Activated CD8-positive, alpha-beta memory T cell treated with anti-CD3 and anti-CD28 coated beads for 1 hour (primary cell): ENCODE measurements at places on chromosomes 7 and 10.

DNA sequence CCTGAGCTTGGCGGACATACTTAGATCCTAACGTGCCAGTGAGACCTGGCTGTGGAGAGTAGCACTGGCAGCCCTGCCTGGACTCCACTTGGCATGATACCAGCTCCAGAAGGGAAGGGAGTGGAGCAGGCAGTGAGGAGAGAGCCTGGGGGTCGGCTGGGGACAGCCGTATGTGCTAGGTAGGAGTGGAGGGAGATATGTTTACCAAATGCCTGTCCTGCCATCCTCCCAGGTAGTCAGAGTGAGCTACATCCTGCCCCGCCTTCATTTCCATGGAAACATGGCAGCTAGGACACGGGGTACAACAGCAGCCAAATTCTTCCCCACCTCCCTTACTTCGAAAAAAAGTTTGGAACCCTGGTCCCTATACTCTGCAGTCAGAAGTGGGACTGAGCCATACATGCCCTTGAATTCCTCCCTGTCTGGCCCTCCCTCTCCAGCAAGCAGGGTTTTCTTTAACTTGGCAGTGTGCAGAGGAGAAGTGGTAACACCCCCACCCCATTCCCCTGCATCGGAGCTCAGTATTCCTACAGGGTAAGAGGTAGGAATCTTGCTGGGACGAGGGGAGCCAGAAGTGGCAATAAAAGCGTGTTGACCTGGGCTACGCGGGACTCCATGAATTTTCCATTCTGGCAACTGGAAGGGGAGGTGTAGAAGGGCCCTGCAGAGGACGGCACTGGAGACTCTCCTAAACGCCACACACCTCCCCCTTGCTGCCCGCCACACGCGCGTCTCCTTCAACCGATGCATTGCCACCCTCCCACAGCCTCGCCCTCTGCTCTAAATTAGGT is 20.0 kb upstream of the SMO start:
- DNase-seq = no peak

GRCh38 chr7:126449611-126450268 is 803.0 kb downstream of the GRM8 start:
- DNase-seq = no peak

DNA sequence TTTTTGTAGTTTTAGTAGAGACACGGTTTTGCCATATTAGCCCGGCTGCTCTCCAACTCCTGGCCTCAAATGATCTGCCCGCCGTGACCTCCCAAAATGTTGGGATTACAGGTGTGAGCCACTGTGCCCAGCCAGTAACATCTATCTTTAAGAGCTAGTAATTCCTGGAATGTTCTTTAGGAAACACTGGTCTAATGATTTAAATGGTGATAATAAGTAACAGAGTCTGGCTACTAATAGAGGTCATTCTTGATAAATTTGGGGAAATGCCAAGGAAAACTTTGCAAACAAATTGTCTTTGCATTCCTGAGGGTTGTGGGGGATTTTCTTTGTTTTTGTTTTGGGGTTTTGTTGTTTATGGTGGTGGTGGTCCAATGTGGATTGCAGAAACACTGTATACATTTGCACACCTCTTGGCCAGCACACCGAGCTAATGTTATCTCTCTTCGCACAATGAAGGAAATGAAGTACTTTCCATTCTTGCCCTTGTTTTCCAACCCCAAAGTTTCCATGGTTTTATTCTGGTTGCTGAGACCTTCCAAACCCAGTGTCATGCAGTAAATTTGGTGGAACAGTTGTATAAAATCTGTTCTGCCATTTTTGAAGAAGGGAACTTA is 51.3 kb upstream of the WIPF3 start:
- DNase-seq = no peak

DNA sequence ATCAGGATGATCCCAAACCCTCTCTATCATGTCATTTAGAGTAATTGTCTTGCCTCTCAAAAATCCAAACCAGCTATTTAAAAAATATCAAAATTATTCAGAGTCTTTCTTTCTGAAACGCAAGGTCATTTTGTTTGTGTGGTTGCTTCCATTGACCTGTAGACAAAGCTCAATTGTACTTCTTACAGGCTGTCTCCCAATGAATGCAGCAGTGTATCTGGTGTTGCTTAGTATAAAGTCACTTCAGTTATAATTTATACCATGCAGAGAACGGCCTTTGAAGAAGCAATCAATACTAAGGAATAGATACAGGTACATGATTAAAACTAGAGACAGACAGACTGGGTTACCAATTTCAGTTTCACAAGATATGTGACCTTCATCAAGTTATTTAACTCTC is 80.9 kb downstream of the DOCK4 start:
- no peak for DNase-seq

GRCh38 chr7:128443831-128444600 is 11.7 kb upstream of the HILPDA start:
- no peak for DNase-seq

DNA sequence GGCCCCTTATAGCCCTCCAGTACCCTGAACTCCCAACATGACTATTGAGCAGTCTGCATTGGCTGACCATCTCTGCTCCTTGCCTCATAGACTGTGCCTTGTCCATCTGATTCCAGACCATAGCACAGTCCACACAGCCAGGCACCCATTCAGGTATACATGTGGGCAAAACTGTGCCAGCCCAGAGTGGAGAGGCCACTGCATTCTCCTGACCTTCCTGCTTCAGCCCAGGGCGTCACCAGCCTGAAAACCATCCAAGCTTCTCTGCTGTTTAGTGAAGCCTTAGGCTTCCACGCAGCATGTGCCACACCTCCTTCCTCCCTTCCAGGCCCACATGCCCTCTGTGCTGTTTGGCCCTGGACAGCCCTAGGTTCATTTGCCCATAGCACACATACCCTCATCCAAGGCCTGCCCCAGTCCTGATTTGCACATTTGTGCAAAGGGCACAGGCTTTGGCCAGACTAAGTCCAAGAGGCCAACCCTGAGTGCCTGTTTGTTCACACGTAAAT is 10.5 kb downstream of the DDX56 start:
- DNase-seq = no peak

- no peak for DNase-seq
These were observed 7.4 kb downstream of the APBB1IP start for GRCh38 chr10:26445411-26446031.

DNA sequence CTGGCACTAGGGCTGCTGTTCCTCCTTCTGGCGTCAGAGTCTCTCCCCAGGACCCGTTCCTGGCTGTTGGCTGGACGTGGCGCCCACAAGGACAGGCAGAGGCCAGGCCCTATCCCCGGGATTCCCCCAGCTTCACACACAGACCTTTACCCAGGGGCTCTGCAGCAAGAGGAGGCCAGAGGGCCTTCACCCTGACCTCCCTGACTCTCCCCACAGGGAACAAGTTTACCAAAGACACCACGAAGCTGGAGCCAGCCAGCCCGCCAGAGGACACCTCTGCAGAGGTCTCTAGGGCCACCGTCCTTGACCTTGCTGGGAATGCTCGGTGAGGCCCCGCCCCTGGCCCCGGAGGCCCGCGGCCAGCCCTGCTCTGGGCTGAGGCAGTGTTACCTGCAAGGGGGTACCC is 82.2 kb downstream of the GTF2IRD1 start:
- DNase-seq = no peak

GRCh38 chr10:120161111-120161510 is 268.6 kb downstream of the SEC23IP start:
- no peak for DNase-seq

- DNase-seq = no peak
These were observed 97.5 kb upstream of the PAX2 start for GRCh38 chr10:100647928-100648327.

DNA sequence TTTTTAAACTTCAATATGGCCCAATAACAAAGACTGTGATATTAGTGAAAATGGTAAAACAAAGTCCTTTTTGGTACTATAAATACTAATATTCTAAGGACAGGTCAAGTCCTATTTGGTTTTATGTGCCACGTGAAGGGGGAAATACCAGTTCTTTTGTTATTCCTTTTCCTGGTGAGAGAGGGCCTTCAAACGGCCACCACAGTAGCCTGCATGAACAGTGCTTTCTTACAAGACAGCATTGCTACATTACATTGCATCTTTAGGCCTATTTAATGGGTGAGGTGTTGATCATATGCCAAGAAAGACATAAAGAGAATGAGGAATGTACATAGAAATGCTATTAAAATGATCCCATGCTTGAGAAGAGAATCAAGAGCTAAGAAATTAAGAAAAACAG is 214.8 kb downstream of the LRRTM3 start:
- no peak for DNase-seq

DNA sequence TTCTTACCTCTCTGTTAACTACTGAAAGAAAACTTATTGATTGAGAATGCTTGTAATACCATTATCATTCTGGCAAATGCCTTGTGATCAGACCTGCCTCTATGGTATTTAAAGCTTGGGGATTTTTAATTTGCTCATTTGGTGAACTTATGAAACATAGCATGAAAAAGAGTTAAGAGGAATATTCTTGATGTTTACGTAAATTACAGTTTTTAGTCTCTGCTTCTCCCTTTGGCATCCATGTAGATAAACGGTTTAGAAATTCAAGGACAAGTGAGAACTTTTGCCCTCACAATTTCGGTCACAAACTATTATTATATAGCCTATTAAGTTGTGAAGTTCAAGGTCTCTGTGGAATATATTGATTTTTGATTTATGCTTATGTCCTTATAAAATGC is 11.2 kb upstream of the CELF2 start:
- DNase-seq = no peak

DNA sequence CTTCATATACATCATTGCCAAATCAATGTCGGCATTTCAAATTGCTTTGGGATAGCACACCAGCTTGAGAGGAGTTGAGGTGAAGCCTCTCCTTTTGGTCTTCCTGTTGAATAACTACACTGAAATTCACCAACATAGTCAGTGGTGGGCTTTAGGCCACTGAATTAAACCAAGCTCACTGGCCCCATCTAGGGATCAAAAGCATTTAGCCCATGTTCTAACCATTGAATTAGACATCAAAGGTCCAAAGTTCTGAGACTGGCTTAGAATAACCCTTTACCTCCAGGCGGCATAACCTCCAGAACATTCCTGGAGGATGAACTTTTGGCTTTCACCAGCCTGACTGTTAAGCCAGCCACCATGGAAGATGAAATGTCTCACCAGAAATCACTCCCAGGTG is 54.6 kb downstream of the BPGM start:
- no peak for DNase-seq

GRCh38 chr7:17123020-17123419 is 175.4 kb upstream of the AHR start:
- DNase-seq = no peak

GRCh38 chr7:87598234-87599009 is 2.3 kb downstream of the ABCB1 start:
- no peak for DNase-seq

DNA sequence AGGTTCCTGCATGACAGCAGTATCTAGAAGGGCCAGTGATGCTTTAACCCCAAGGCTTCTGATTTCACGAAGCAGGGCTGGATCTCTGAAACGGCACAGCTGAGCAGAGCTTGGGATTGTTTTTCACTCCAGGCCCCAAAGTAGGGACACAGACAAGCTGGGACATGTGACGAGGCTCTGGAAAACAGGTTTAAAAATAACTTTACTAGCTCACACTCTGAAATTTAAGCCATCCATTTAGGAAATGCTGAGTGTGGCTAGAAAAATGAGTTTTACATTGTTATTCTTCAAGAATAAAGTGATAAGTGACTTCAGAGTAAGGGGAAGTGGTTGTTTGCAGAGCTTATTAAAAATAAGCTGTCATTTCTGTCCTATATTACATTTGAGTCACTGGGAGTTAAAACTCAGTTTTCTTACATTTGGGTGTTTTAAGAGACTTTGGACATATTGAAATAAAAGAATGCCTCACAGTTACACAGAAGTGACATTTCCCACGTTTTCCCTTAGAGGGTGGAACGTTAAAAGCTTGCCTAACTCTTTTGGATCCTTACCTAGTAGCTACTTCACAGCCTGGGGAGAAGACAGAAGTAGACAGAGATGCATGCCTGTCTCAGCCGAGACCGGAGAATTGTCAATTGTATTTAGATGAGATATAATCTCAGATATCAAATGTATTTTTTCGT is 107.8 kb downstream of the GALNT17 start:
- no peak for DNase-seq

GRCh38 chr7:92778972-92779371 is 57.4 kb downstream of the CDK6 start:
- DNase-seq = no peak

DNA sequence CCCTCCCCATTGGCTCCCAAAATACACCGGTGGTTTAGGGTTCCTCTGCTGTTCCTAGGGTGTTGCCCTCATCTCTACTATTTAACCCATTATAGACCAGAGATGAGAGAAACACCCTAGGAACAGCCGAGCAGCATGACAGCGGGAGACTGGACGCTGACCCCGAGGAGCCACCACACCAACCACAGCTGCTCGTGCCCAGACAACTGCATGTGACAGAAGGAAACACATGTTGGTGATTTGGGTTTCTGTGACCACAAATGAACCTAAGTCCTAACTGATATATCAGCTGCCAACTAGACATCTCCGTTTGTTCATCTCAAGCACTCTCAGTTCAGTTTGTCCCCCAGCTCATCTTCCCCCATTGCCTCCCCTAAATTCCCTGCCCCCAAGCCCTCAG is 13.4 kb downstream of the CFAP43 start:
- no peak for DNase-seq

GRCh38 chr10:75180592-75180991 is 30.0 kb upstream of the VDAC2 start:
- DNase-seq = no peak

DNA sequence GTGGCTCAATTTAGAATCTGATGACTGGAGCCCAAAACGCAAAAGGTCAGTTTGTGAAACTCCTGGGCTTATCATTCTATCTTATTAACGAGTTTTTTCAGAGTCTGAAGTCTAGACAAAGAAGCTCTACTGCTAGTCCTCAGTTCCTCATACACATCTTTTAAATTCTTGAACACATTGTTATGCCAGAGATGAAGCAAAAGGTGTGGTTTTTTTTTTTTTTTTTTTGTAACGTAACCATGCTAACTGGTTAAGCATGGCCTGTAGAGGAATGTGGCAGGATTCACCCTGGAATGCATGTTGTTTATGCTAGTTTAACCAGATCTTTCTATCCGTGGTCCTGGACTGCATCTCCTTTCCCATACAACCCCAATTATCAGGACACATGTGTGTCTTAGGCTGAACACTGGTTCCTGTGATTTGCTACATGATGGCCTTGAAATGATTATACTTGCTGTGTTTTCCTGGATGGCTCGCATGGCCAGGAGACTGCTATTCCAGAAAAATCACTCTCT is 79.3 kb upstream of the MDFIC start:
- DNase-seq = no peak

- no peak for DNase-seq
These were observed 69.4 kb downstream of the WIPF3 start for GRCh38 chr7:29875741-29876140.

GRCh38 chr7:65219623-65220022 is 154.0 kb upstream of the ZNF92 start:
- no peak for DNase-seq
